ENCODE measurements at places on chromosomes 2 and 18. TPM values are rescaled to one million over a fixed set of nuclear protein-coding genes. Genes with fewer than 3 reads are reported as not detected.
A peak's percentile ranks its signal among the peaks of the same experiment; 100 is the strongest.

- no peaks in the 10 kb centered on the region for H3K36me3 ChIP-seq
- no peak overlapping the region for H3K4me3 ChIP-seq
- H3K4me1 ChIP-seq = peaks cover 15% of the 10 kb centered on the region
- no peak for DNase-seq
These were observed 8.7 kb downstream of the FARP2 start for GRCh38 chr2:241364781-241365180.

DNA sequence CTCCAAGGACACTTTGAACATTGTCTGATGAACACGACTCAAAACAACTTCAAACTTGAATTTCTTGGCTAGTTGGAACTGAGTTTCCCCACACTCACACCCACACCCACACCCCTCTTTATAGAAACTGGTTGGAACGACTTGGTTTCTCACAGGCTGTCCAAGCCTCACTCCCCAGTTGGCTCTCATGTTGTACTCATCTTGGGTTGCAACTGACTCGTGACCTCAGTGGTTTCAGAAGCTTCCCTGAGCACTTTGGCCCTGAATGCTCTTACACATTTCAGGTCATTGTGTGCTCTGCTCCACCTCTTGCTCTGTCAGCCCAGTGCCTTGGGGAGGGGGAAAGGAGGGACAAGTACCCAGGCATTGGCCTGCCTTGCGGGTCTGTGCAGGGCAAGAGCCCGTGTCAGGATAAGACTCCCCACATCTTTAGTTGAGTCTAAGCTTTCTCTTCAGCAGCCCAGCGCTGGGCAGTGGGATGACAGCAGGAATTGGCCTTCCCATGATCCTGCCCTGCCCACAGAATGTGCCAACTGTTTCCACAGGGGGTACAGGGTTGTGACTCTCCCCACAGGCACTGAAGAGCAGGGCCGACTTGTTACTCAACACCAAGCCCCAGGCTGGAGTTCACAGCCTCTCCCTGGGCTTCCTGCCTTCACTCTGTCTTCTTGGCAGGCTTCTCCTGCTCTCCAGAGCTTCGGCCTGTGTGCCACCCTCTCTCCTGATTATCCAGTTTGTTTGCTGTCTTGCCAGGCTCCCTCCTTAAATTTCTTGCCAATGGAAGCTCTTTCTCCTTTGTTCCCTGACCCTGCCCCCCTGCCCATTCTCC, 104.6 kb downstream of the RTN4 start:
- peaks cover 8% of the 10 kb centered on the region for H3K4me1 ChIP-seq
- no peaks in the 10 kb centered on the region for H3K36me3 ChIP-seq
- H3K27me3 ChIP-seq = peaks cover 13% of the 10 kb centered on the region
- no peak for DNase-seq
- H3K4me3 ChIP-seq = no peak overlapping the region

DNA sequence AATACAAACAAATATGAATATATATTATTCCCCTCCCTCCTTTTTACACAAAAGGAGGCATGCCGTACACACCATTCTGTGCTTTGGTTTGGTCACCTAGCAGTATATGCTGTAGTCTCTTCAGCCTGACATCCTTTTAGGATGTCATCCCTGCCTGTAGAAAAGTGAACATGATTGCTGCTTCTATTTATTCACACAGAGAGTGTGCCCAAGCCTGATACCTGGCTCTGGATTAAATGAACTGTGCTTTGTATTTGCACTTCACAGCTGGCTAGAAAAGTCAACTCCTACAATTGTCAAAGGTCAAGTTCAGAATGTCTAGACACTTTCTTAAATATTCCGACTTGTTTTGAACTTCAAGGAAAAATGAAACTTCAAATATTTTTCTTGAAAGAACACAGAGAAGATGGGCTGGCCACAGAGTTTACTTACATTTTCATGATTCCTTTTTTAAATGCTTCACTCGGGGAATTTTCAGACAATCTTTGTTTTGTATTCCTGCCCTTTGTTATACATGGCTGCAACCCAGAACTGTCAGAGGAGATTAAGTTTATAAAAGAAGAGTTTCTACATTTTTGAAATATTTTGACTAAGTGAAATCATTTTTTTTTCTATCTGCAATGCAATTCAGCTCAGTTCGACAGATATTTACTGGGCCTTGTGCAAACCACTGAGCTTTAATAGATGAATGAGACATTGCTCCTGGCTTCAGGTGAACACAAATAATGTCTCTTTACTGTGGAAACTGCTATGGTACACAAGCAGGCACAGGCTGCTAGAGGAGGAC, 33.5 kb downstream of the DAPL1 start:
- no peaks in the 10 kb centered on the region for H3K36me3 ChIP-seq
- no peak overlapping the region for H3K4me3 ChIP-seq
- peak overlapping the region; percentile 30 for H3K27ac ChIP-seq

DNA sequence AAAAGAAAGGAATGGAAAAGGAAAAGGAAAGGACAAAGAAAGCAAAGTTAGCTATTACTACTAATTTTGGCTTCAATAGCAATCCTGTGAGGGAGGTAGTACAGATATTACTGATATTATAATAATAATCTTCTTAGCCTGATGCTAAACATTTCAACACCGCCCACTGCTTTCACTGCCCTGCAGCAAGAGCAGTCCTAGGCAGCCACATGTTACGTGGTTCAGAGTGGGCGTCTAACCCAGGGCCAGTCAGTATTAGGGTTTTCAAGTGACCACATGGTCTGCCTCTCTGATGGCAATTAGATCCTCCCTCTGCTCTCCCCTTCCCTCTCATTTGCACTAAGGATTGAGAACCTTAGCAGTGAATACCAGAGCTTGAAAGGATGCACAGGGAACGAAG, 83.7 kb upstream of the ZNF397 start:
- no peaks in the 10 kb centered on the region for H3K36me3 ChIP-seq
- no peaks in the 10 kb centered on the region for H3K27me3 ChIP-seq
- H3K4me3 ChIP-seq = no peak overlapping the region

DNA sequence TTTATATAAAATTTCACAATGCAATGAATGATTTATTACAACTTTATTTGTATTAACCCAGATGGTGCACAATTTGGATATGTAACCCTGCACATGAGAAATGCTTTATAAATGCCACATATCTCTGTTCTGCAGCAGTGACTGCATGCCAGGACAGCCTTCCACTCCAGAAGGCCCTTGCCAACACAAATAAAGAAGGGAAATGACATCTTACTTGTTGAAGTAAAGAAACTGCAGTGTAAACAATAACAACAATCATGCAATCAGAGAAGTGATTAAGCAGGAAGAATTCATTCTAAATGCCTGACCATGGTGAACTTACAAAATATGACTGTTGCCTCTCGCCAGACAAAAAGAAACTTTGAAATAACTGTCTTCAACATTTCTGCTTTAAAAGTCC, 129.9 kb upstream of the CHST9 start:
- H3K27ac ChIP-seq = no peak overlapping the region
- no peak for DNase-seq
- H3K4me3 ChIP-seq = no peak overlapping the region
- H3K36me3 ChIP-seq = peaks cover 2% of the 10 kb centered on the region
- no peaks in the 10 kb centered on the region for H3K27me3 ChIP-seq

GRCh38 chr2:168717790-168718502, 84.5 kb upstream of the NOSTRIN start:
- no peaks in the 10 kb centered on the region for H3K27me3 ChIP-seq
- no peaks in the 10 kb centered on the region for H3K4me1 ChIP-seq
- no peak overlapping the region for H3K27ac ChIP-seq
- peaks cover 21% of the 10 kb centered on the region for H3K36me3 ChIP-seq

DNA sequence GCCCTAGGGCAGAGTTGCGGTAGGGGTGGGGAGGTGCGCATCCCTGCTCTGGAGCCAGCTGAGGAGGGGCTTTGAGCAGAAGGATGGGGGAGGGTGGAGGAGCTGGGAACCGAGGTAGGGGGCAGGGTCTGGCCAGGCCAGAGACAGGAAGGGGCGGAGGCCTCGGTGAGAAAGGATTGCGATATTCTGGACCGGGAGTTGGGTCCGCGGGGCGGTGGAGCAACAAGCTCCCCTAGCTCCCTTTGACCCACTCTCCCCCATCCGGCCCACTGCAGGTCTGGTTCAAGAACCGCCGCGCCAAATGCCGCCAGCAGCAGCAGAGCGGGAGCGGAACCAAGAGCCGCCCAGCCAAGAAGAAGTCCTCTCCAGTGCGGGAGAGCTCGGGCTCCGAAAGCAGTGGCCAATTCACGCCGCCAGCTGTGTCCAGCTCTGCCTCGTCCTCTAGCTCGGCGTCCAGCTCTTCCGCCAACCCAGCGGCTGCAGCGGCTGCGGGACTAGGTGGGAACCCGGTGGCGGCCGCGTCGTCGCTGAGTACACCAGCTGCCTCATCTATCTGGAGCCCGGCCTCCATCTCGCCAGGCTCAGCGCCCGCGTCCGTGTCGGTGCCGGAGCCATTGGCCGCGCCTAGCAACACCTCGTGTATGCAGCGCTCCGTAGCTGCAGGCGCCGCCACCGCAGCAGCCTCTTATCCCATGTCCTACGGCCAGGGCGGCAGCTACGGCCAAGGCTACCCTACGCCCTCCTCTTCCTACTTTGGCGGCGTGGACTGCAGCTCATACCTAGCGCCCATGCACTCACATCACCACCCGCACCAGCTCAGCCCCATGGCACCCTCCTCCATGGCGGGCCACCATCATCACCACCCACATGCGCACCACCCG, 4.8 kb downstream of the OTX1 start:
- H3K36me3 ChIP-seq = peaks cover 8% of the 10 kb centered on the region
- peak overlapping the region; percentile 37 for H3K27ac ChIP-seq
- H3K27me3 ChIP-seq = peaks cover 85% of the 10 kb centered on the region
- peaks cover 8% of the 10 kb centered on the region for H3K4me1 ChIP-seq
- no peak for DNase-seq
- H3K4me3 ChIP-seq = no peak overlapping the region

- peaks cover 28% of the 10 kb centered on the region for H3K36me3 ChIP-seq
- H3K27ac ChIP-seq = no peak overlapping the region
- H3K4me1 ChIP-seq = no peaks in the 10 kb centered on the region
- no peaks in the 10 kb centered on the region for H3K27me3 ChIP-seq
- H3K4me3 ChIP-seq = no peak overlapping the region
These were observed 10.1 kb downstream of the LMAN2L start for GRCh38 chr2:96729748-96730147.

GRCh38 chr2:237886685-237887481, 27.5 kb downstream of the RAMP1 start:
- no peak overlapping the region for H3K27ac ChIP-seq
- peaks cover 18% of the 10 kb centered on the region for H3K36me3 ChIP-seq
- no peak for DNase-seq
- H3K4me1 ChIP-seq = peaks cover 10% of the 10 kb centered on the region
- H3K4me3 ChIP-seq = no peak overlapping the region

DNA sequence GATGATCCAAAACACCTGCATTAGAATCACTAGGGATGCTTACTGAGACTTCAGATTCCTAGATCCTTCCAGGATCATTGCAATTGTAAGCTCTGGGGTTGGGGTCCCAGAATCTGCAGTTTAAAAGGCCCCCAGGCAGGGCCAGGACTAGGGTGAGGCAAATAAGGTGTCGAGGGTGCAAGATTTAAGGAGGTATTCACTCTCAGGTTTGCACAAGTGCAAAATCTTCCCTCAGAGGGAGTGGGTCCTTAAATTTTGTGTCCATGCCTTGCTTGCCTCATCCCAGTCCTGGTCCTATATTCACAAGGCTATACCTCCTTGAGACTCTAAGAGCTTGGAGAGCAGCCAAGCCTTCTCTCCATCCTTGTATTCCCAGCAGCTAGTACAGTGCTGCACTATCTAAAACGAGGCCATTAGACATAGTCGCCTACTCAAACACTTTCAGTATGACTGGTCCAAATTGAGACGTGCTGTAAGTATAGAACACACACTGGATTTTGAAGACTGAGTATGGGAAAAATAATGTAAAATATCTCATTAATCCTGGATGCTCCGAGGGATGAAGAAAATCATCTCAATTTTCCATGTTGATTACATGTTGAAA, 31.6 kb upstream of the MREG start:
- peaks cover 5% of the 10 kb centered on the region for H3K36me3 ChIP-seq
- no peak for DNase-seq
- no peak overlapping the region for H3K4me3 ChIP-seq
- H3K27me3 ChIP-seq = no peaks in the 10 kb centered on the region

GRCh38 chr2:169291517-169291916, 70.8 kb downstream of the LRP2 start:
- no peak overlapping the region for H3K4me3 ChIP-seq
- no peak overlapping the region for H3K27ac ChIP-seq
- no peaks in the 10 kb centered on the region for H3K27me3 ChIP-seq
- H3K4me1 ChIP-seq = peaks cover 8% of the 10 kb centered on the region

GRCh38 chr2:10720947-10721395, 459 bp upstream of the ATP6V1C2 start:
- H3K27me3 ChIP-seq = peaks cover 80% of the 10 kb centered on the region
- DNase-seq = peak; percentile 11

DNA sequence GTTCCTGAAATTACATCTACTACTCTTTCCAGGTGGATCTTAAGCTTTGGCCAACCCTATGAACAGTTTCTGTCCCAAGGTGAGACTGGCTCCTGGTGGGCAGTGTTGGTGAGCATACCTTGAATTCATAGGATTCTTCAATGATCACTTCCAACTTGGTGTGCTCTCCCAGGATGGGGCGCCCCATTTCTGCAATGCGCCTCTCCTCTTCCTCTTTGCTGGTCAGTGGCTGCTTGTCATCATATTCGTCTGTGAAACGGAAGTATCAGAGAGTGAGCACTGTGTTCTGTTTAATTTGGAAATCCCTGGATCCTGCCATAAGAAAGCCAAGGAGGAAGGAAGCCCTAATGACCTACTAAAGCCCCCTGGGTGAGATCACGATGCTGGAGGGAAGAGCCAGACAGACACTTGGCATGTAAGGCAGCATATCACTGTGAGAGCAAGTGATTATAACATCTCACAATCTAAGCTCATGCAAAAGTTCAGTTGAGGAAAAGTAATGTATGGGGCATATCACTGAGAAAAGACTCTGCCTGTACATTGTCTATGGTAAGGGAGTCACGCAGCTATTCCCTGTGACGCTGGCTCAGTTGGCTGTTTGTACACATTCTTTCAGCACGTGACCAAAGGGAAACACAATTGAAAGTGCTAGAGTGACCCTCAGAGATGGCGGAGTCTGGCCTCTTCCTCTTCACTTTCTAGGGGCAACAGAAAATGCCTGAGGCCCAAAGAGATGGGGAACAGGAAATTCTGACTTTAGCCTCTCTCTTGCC, 287.0 kb downstream of the SLC8A1 start:
- peaks cover 9% of the 10 kb centered on the region for H3K4me1 ChIP-seq
- H3K27ac ChIP-seq = no peak overlapping the region

- no peak overlapping the region for H3K4me3 ChIP-seq
- no peaks in the 10 kb centered on the region for H3K36me3 ChIP-seq
These were observed 500.9 kb downstream of the FBXO15 start for GRCh38 chr18:73646772-73647171.

DNA sequence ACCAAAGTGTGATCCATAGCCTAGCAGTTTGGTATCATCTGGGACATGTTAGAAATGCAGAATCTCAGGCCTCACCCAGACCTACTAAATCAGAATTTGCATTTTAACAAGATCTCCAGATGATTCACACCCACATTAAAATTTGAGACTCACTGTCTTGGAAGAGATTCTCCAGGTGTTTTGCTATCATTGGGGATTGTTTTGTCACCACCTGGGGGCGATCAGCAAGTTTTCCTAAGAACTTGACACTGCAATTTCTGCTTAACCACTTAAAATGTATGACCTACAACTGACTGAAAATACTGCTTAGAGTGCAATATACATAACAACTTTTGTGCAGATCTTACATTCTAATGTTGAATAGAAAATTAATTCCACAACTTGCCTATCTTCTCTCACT, 18.9 kb upstream of the ITGA4 start:
- H3K4me3 ChIP-seq = no peak overlapping the region
- no peaks in the 10 kb centered on the region for H3K4me1 ChIP-seq
- H3K27me3 ChIP-seq = peaks cover 6% of the 10 kb centered on the region
- DNase-seq = no peak
- no peaks in the 10 kb centered on the region for H3K36me3 ChIP-seq

Gene LHCGR
- total RNA-seq = not detected

Gene C2orf72
- 11.1 TPM for total RNA-seq

Gene NMS
- total RNA-seq = not detected

Gene IGFBP2
- total RNA-seq = 249 TPM

Gene MYO7B
- not detected for total RNA-seq
